ENCODE measurements at places on chromosomes 16 and 17.

GRCh38 chr17:41657176-41657754 lies 31.4 kb upstream of the EIF1 start:
- no peak for DNase-seq

DNA sequence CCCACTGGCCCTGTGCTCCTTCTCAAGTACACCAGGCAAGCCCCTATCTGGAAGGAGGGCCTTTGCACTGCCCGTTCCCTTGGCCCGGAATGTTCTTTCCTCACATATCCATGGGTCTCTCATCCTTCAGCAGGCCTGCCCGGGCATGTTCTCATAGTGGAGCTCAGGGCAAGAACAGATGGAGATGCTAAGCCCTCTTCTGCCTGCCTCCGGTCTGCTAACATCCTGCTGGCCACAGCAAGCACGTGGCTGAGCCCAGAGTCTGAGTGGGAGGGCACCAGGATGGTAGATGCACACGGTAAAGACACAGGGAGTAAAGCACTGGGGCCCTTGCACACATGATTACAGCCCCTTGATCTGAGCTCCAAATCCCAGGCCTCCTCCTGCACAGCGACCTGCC lies 19.8 kb upstream of the ANKRD40CL start:
- DNase-seq: no peak

- DNase-seq: peak; percentile 54
Observed at GRCh38 chr16:69187446-69188235, 677 bp downstream of the SNTB2 start.

DNA sequence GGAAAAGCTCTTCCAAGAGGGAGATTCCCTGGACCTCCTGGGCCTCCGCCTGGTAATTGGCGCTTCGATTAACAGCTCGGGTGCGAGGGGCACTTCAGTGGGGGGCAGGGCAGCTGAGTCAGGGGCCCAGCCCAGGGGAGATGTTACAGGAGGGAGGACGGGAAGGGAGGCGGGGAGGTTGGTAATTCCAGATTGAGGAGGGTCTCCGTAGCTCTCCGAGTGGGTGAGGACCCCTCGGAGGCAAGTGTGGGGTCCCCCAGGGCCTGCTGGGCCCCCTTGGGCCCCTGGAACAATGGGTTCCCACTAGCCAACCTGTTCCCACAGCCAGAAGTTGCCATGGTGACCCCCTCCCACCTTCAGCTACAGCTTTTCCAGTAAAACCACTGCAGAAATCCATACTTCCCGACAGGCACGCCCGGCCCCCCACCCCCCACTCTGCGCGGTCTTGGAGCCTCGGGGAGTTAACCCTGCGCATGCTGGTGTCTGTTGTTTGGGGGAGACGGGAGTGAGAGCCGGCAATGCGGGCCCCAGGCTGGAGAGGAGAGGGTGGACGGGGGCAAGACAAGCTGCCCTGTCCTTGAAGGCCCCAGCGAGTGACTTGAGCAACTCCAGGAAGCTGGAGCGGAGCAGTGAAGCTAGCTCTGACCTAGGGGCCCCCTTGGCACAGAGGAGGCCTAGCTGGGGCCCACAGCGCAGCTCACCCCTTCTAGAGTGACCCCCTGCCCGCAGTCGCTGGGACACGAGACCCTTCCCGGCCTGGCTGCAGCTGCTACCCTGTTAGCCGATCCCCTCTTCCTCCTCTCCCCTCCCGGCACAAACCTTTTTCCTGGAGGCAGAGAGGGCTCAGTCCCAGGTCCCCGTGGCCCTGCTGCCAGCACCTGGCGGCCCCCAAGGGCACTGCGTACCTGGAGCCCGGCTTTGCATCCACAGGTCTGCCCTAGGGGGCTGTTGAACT lies 37.8 kb downstream of the TMEM235 start:
- DNase-seq: no peak

- peak; percentile 17 for DNase-seq
Observed at GRCh38 chr17:14813649-14814370, 451.3 kb downstream of the PMP22 start.

DNA sequence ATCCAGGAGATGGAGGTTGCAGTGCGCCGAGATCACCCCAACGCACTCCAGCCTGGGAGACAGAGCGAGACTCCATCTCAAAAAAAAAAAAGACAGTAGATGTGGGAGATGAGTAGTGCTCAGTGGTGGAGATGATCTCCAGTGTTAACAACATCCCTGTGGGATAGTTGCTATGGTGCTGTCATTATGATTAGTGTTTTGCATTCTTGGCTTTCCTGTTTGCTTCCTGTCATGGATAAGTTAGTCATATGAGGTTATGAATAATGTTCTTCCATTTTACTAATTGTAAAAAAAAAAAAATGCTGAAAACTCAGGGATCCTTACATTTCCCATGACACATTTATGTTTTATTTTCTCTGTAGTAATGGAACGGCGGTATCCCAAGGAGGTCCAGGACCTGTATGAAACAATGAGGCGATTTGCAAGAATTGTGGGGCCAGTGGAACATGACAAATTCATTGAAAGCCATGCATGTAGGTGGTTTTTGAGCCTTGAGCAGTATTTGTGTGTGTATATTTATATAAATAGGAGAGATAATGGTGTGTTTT lies 24.5 kb upstream of the DUSP14 start:
- no peak for DNase-seq

- no peak for DNase-seq
Observed at GRCh38 chr17:1529863-1530262, 13.5 kb upstream of the INPP5K start.

DNA sequence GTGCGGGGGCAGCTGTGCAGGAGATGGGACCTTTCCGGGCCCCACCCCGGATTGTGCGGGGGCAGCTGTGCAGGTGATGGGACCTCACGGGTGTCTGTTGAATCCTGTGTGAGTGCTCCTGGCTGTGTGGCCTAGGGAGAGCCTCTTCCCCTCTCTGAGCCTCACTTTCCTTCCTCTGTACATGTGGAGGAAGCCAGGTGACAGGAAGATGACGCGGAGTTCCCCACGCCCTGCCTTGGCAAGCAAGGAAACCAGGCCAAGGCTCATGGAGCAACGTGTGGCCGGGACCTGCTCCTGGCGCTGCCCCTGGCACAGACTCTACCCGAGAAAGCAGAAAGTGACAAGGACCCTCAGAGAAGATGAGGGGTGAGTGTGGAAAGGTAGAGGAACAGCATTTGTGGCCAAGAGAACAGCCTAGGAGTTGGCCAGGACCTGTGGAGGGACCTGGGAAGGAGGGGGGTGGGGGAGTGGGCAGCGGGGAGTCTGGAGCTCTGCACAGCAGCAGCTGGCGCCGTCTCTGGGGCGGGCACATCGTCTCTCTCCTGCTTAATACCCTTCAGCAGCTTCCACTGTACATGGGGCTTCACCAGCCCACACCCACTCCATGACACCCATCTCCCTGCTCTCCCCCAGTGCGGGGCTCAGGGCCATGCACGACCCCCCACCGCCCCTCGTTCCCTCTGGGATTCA lies 38.4 kb upstream of the PABPN1L start:
- no peak for DNase-seq

DNA sequence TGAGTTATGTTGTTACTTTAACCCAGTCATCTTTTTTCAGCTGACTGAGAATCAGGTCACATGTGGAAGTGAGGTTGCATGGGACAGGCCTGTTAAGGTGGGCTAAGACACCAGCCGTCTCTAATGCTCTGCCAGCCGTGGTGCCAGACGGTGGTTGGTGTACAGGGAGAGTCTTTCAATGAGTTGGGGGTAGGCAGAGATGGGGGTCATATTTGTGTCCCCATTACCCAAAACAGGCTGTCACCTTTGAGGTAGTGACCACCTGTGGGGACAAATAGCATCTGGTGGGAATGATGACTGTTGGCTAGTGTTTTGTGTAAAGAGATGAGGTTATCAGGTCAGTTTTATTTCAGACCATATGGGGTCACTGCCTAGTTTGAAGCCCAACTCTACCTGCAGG lies 1.8 kb downstream of the RPL38 start:
- DNase-seq: no peak

- peak; percentile 7 for DNase-seq
Observed at GRCh38 chr16:47392081-47392480, 68.8 kb downstream of the ITFG1 start.

- no peak for DNase-seq
Observed at GRCh38 chr17:62565817-62566216, 61.7 kb upstream of the MRC2 start.

- DNase-seq: no peak
Observed at GRCh38 chr16:83969771-83970429, 1.9 kb downstream of the NECAB2 start.

DNA sequence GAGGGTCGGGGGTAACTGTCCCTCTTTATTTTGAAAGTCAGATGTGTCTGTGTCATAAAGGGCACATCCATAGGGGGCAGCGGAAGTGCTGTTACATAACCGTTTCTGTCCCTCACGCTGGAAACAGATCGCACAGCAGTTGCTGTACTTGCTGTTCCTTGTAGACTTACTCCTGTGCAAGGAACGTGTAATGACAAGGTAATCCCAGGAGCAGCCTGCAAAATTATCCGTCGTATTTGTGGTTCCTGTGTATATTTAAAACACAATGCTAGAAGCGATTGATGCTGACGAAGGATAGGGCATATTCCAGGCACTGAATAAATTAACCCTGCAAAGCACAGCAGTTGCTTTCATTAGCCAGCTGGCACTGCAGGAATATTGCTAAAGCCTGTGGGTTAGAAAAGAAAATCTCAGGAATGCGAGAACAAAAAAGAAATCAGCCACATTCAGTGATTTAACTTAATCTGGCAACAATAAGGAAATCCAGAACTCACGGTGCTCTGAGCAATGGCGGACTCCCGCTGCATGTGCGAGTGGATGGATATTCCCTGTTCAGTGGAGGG lies 76.2 kb downstream of the SPECC1 start:
- DNase-seq: no peak

DNA sequence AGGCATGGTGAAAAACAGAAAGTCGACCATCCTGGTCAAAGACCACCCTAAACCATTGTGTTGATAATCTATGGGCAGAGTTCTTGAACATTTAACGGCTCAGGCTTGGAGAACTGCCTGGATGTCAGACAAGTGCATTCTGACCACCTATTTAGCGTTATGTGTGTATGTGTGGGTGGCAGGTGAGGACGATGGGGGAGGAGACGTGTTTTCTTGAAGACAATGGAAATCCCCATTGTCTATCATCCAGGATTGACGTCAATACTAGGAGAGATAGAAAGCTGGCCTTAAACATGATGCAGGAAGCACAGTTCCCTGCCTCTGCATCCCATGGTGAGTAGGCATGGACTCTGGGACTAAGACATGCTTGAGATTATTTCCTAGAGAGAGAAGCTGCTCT lies 157.4 kb upstream of the MAF start:
- DNase-seq: no peak

DNA sequence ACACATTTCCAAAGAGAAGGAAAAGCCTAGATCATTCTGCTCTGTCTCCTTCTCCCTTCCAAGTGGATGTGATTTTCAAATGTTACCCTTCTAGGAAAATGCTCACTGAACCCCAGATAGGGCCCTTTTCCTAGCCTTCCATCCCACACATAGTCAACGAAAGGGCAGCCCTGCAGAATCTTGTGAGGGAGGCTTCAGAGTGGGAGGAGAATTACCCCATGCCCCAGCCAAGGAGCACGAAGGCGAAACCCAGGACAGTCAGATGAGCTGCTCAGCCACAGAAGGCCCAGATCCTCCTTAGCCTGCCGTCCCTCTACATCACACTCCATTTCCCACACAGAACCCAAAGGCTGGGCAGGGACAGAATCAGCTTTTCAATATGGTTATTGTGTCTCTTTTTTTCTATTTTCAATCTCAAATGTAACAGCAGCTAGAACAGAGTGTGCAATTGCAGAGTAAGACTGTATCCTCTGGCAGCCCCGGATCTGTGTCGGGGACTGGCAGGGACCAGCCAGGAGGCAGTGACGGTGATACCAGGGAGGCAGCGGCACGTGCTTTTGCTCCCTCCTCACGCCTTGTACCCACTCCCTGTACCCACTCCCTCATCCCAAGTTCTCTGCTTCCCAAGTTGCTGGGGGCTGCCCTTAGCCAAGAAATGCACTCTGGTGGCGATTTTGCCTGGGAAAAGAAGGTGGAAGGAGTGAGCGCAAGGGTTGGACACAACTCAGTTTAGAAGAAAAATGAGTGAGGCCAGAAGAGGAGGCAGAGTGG lies 3.7 kb upstream of the SDK2 start:
- DNase-seq: no peak

DNA sequence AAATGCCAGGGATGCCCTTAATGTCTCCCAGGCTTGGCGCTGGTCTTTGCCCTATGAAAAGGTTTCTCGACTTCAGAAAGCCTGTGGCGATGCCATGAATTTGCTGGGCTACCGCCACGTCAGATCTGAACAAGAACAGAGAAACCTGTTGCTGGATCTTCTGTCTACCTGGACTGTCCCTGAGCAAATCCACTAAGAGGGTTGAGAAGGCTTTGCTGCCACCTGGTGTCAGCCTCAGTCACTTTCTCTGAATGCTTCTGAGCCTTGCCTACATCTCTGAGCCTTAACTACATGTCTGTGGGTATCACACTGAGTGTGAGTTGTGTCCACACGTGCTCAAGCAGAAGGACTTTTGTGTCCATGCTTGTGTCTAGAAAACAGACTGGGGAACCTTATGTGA lies 11.4 kb downstream of the CHST4 start:
- DNase-seq: peak; percentile 55

DNA sequence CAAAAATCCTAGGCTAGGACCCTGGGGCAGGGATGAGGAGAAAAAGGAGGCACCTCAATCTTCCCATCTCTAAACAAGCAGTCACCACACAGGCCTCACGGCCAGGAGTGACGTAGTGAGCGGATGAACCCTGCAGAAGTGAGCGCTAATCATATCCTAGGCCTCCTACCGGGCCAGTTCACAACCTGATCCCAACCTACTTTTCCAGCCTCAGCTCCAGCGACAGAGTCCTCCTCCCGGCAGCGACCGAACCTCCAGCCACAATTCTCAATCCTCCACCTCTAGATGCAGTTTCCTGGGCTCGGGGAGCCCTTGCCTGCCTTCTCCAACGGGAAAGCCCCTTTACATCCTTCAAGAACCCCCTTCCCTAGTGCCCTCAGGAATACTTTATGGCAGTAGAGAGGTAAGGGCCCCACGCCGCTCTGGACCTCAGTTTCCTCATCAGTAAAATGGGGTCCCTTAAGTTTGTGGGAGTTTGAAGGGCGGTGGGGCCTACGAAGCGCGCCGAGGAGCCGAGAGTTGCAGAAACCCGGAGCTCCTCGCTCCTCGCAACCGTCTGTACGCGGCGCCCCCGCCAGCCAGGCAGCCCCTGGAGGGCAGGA lies 1.4 kb downstream of the ZNF668 start:
- DNase-seq: peak; percentile 51

Measured in activated CD4-positive, alpha-beta T cell treated with anti-CD3 and anti-CD28 coated beads for 48 hours (primary cell).